ENCODE measurements at places on chromosomes 11 and 22. TPM values are rescaled to one million over a fixed set of nuclear protein-coding genes. Genes with fewer than 3 reads are reported as not detected.

DNA sequence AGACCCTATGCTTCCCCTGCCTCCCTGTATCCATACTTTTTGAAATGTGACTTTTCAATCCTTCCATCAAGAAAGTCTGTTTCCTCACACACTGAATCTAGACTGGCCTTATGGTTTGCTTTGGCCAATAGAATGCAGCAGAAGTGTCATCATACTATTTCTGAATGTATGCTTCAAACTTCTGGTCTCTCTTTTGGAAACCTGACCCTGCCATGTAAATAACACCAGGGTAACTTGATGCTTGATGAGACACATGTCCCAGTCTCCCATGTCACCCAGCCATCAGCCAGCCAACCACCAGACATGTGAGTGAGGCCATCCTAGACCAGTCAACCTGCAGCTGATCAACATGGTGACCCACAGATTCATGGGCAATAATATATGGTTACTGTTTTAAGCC, 29.7 kb upstream of the CAVIN3 start:
- DNase-seq = no peak

- no peak for DNase-seq
These were observed 292.2 kb downstream of the ST3GAL4 start for GRCh38 chr11:126647735-126648134.

GRCh38 chr11:43907028-43907975, 26.7 kb downstream of the ALKBH3 start:
- no peak for DNase-seq

DNA sequence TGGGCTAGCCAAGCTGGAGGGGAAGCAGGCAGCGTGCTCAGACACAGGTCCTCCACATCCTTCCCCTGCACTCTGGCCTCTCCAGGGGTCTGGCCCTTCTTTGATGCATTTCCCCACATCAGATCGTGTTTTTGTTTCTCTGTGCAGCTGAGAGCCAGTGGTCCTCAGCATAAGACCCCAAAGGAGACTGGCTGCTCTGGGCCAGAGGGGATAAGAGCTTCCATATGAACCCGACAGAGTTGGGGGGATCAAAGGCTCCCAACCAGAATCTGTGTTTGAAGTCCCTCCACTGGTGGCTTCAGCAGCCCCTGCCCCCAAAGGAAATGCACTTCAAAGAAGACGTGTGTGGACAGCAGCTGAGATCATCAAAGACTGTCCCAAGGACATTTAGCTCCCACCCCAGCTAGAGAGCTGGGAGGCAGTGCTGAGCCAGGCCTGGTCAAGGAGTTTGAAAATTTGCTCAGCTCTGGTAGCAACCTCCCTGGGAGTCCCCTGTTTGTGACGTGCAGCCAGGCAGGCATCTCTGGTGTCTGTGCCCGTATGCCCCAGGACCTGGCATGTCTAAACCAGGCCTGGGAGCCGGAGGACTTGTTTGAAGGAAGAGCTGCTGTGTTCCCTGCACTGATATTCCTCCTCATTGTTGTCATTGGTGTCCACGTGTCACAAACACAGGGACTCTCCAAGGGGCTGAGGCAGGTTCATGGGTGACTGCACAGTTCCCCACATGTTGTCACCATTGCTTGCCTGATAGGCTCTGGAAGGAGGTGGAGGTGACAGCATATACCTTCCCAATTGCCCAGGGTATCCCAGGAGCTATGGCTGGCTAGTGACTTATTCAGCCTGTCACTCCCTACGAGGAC, 99.0 kb downstream of the AMOTL1 start:
- no peak for DNase-seq

DNA sequence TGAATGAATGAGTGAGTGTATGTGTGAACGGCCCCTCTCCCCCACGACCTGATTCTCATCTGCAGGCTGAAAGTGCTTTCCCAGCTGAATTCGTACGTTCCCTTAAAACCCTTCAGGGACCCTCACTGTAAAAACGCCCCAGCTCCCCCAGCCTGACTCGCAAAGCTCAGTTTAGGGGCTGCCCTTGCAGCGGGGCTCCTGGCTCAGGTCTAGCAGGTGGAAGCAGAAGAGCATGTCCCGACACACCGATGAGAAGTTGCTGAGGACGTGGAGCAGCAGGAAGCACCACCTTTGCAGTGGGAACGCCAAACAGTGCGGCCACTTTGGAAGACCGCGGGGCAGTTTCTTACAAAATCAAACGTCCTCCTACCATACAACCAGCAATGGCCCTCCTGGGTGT, 3.6 kb upstream of the MRPL23 start:
- peak; percentile 22 for DNase-seq

DNA sequence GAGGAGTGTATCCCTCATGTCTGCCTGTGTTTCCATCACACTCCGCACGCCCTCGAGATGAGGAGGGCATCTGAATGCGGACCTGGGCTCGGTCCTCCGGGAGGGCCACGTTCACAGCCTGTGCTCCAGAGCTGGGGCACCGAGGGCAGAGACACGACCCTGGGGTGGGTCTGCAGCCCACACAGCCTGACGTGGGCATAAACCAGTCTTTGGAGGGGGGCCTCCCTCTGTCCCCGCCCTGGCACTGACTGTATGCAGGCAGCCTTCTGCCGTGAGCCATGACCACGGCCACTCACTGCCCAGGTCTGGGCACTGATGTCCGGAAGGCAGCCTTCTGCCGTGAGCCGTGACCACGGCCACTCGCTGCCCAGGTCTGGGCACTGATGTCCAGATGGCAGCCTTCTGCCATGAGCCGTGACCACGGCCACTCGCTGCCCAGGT, 1425.1 kb downstream of the BRD1 start:
- DNase-seq = no peak

GRCh38 chr11:76194872-76195668, 11.2 kb downstream of the WNT11 start:
- no peak for DNase-seq

DNA sequence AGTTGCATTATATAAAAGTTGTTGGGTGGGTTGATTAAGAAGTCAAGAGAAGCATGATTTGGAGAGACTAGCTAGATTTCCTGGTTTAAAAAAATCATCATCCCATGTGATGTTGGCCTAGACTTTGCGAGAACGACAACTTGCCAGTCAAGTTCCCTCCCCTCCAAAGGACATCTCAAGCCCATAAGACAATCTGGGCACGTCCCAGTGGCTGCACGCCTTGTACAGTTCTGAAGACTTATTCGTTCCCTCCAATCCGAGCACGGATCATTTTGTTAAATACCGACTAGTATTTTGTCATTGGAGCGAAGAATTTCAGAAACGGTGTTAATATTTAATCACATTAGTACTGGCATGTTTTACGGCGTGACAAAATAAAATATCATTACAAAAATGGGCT, 8.0 kb downstream of the MN1 start:
- DNase-seq = no peak

DNA sequence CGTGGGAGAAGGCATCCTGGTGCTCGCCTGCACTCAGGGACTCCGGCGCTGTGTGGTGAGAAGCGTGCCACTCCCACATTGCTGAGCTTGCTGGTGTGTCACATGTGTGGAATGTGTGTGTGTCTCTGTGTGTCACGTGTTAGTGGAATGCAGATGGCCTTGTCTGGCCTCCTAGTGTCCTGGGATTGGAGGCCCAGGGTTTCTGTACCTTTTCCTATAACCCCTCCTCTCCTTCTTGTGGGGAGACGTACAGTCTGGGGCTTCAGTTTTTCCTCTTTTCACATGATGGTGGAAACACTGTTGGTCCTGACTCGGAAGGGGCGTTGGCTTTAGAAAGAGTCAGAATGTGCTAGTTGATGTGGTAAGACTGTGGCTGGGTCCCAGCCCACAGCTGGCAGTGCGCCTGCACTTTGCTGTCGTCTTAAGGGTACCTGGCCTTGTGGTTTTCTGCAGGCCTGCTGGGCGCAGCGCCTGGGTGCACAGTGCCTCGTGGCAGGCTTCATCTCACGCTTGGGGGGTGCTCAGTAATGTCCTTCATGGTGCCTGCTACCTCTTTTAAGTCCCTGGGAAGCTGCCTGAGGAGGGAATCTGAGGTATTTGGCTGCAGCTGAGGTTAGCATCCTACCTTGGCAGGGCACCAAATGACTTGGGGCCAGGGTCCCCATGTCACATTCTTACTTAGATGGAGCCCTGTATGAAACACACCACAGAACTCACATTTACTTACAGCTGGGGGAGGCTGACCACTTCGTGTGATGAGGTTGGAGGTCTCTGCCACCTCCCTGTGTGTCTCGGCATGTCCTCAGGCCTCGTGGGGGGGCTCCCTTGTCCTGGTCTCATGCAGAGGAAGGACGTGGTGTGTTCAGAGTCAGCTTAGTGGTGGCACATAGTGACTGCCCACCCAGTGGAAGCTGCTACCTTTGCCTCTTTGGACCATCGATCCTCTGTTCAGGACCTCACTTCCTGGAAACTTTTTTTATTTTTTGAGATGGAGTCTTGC, 61.9 kb downstream of the MED15 start:
- DNase-seq = peak; percentile 91

DNA sequence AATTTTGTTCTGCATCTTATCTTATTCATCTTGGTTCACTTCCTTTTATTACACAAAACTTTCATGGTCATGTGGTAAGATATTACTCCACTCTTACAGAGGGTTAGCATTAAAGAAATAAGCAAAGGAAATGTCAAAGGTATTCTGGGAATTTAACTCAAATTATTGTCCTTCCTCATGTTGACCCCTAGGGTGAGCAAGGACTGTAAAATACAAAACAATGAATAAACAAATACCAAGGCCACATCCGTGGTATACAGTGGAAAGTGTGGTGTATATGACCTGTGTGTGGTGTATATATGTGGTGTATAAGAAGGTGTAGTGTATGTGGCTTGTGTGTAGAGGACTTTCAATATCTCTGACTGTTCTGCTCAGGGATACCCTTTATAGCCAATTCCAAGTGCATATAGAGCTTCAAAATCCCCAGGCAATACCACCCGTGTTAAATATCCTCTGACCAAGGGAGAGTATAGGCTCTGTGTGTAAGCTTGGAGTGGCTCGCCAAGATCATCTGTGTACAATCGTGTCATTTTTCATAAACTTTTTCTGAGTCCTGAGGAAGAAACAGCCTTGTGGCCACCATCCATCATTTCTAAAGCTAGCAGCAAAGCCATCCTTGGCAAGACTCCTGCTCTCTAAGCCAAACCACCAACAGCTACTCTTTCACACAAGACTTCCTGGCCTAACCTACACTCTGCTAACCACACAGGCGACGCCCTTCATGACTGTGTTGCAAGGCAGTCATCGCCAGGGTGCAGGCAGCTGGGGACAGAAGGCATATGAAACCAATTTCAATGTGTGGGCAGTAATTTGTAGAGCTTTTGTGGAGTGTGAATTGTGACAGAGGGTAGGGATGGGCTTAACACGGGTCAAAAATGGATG, 548.0 kb downstream of the ETS1 start:
- peak; percentile 90 for DNase-seq

DNA sequence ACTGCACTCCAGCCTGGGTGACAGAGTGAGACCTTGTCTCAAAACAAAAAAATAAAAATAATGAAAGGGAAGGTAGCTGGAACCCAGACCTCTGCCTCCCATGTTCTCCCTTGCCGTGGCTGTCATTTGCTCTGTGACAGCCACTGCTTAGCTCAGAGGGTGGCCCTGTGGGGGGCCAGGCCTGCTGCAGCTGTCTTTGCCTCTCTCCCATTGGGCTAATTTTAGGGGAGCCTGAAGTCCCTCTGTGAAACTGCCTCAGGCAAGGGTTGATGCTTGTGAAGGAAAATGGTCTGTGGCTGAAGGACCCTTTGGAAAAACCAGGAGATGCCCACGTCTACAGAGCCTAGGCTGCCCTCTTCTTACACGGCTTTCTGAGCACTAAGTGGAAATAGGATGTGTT, 42.9 kb downstream of the C11orf91 start:
- DNase-seq = no peak

GRCh38 chr11:9527481-9528135, 45.9 kb upstream of the WEE1 start:
- no peak for DNase-seq

- DNase-seq = no peak
These were observed 7.0 kb upstream of the CEP126 start for GRCh38 chr11:101907815-101908214.

DNA sequence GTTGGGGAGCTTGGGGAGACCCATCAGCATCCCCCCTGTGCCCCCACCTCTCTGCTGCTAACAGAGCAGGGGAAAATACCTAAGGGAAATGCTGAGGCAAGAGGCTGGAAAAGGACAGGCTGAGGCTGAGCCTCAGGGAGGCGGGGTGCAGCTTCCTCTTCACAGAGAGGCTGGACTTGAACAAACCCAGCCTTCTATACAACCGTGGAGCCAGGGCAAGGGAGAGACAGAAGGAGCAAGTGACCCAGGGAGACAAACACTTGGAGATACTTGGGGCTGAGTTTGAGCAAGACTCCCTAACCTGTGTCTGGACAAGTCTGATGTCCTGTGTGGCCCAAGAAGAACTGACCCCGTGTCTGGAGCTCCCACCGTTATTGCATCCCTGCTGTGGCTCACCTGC, at the start of gene SLCO2B1:
Gene SLCO2B1 (plus strand): TSS at position 229 of the 400 bp plus-strand sequence. CDS start 275 bp downstream, outside the sequence.
- DNase-seq = no peak

The MGAT3 gene
- total RNA-seq = 10.0 TPM

The GDPD4 gene
- not detected for total RNA-seq

The RTN4RL2 gene
- 0.57 TPM for total RNA-seq

The CNTF gene
- 4.2 TPM for total RNA-seq

The ZDHHC8 gene
- total RNA-seq = 60.5 TPM

The C11orf65 gene
- total RNA-seq = 0.74 TPM

Data from activated CD8-positive, alpha-beta T cell treated with anti-CD3 and anti-CD28 coated beads, Interleukin-2, amount 10 ng/mL, durations not matched to agents 7 days and 5 days (primary cell).